Stimulated activated CD8-positive, alpha-beta memory T cell treated with anti-CD3 and anti-CD28 coated beads, Interleukin-2, amount 100 ng/mL, for 1 hour (primary cell): ENCODE measurements at places on chromosomes 6 and 20.
A peak's percentile ranks its signal among the peaks of the same experiment; 100 is the strongest.

GRCh38 chr6:144364782-144365181, 79.6 kb downstream of the UTRN start:
- no peak for DNase-seq

GRCh38 chr20:47133809-47134456, 222.6 kb downstream of the ZMYND8 start:
- no peak for DNase-seq

DNA sequence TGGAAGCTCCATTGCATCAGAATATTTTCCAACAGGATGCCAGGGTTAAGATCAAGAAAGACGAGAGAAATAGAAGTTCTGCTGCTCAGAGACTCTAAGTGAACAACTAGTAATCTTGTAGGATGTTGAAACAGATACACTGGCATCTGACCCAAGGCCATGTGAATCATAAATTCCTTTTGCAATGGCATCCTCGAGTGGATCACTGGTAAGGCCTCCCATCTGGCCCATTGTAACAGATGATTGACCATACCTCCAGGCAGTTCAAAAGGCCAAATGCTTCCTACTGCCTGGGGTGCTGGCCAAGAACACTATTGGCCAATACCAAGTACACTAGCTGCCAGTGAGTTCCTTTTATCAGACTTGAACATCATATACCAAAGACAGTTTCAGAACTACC, 9.9 kb upstream of the SLC17A3 start:
- DNase-seq, result no peak

GRCh38 chr6:110629153-110629552, 152.7 kb upstream of the SLC22A16 start:
- no peak for DNase-seq

DNA sequence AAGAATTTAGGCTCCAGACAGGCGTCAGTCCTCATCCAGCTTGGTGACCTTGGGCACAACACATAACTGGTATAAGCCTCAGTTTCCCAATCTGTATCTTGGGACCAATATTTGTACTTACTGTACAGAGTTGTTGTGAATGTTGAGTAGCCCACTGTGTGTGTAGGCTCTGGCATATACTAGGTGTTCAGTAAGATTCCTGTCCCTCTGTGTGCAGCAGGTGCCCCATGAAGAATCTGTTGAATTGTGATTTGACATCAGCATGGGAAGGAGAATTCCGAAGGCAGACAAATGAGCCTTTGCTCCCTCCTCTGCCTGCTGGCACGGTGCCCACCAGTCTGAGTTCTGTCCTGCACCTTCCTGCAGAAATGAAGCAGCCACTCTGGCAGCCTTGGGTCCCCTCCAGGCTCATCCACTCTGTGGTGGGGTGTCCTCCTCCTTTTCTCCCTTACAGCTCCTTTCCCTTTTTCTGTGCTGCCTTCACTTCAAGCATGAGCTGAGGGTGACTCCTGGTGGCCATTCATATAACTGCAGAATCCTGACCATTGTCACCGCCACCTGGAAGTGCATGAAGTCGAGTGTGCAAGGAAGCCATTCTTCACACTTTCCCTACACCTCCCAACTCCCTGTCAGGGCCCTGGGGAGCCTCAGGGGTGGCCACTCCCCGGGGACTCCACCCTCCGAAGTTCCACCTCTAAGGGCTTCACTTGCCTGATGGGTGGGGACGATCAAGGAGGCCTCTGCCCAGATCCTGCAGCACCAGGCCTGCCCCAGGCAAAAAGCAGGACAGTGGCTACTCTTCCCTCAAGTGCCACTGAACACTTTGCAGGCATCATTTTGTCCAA, 48.2 kb downstream of the MRPL14 start:
- DNase-seq, result peak; percentile 30

GRCh38 chr6:155530219-155530834, 74.7 kb upstream of the NOX3 start:
- no peak for DNase-seq

GRCh38 chr6:15623276-15624116, 39.3 kb downstream of the DTNBP1 start:
- no peak for DNase-seq

DNA sequence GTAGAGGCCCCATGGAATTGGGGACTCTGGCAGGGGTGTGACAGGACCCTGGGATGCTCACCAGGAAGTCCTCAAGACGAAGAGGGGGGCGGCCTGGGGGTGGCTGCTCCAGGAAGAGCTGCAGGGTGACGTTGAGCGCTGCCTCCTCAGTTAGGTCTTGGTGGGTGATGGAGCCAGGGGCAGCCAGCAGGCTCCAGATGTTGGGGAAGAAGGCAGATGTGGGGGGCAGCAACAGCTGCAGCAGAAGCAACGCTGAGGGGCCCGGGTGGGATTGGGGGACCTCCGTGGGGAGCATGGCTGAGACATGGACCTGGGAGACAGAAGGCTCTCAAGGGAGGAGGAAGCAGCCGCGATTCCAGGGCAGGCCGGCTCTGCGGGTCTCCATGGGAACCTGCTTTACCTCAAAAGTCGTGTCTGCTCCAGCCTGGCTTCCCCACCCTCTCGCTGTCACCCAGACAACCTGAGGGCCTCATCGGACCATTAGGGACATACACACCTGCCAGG, 591 bp downstream of the VWA7 start:
- DNase-seq, result no peak

DNA sequence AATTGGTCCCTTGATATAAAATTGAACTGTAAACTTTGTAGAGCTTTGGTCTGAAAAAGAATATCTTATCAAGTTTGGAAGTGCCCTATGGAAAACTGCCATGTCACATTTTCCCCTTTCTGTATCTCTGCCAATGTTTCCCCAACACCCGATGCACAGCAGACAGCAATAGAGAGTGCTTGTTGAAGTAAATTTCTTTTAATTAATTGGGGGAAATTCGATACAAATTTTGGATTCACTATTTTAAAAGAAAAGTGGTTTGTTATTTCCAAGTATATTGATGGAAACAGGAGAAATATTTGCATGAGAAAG, 208.1 kb downstream of the OGFRL1 start:
- no peak for DNase-seq

DNA sequence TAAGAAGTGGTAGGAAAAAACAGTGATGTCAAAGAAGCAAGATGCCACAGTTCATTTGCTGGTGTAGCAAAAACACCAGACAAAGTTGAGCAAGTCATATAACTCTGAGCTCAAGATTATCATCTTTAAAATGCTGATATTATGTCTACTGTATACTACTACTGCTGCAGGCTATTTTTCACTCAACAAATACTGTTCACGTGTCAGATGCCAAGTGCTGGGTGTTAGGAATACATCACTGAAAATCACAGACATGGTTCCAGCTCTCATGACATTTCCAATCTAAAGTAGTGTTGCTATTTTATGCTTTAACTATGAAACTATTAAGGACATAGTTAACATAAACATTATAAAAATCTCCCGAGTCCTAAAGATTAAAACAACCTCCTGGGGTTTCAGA, 163.0 kb downstream of the NKAIN2 start:
- no peak for DNase-seq

DNA sequence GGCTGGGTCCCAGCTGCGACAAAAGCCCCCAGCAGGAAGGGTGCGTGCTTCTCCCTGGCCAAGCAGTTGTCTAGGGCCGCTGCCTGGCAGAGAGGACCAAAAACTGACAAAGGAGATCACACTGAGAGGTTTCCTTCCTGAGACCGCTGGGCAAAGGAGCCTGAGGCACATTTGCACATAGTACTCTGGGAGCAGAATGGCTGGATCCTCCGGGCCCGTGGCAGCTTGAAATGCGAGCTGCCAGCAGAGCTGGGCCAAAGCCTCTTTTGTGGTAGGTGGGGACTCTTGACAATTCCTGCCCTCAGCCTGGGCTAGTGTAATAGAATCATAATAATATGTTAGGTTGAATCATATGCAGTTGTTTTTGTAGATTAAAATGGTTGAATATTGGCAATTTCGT, 33.1 kb upstream of the RNF8 start:
- DNase-seq, result no peak

DNA sequence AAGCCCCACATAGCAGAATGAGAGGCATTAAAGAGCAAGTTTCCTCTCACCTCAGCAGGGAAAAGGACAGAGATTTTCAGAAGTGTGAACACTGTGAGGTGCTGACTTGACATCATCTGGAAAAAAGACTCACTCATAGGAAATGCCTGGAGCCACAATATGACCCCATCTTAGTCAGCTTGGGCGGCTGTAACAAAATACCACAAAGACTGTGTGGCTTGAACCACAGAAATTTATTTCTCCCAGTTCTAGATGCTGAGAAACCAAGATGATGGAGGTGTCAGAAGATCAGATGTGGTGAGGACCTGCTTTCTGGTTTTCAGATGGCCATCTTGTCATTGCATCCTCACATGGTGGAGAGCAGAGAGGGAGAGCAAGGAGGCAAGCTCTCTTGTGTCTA, 253.1 kb downstream of the ADGB start:
- DNase-seq, result no peak

GRCh38 chr20:48309293-48309692, 518.5 kb downstream of the PREX1 start:
- DNase-seq, result no peak

GRCh38 chr6:113758826-113759574, 98.1 kb upstream of the MARCKS start:
- no peak for DNase-seq

DNA sequence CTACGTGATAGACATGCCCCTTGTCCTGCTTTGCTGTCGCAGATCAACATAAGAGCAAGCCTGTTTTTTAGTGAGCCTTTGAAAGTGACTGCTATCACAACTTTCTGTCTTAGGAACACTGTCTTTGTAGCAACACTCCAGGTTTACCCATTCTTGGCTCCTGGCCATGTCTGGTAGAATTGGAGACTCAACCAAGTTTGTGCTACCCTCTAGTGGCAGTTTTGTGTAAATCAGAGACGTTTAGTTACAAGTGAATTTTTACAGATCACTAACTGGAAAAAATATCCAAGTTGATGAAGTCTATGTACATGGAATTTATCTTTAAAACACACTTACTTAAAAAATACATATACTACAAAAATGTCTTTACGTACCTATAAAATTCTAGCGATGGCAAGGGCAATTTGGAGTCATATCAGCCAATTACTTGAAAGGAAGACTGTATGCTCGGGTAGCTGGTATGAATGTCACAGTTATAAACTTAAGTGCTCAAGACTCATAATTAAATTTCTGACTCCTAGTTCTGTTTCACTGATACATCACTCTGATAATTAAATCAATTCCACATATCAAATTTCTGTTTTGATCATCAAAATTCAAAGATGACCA, 101.4 kb downstream of the ADGB start:
- DNase-seq, result no peak

GRCh38 chr6:122747573-122747972, 31.9 kb upstream of the FABP7 start:
- DNase-seq, result no peak

GRCh38 chr6:29509239-29509638, 21.5 kb upstream of the MAS1L start:
- DNase-seq, result no peak

DNA sequence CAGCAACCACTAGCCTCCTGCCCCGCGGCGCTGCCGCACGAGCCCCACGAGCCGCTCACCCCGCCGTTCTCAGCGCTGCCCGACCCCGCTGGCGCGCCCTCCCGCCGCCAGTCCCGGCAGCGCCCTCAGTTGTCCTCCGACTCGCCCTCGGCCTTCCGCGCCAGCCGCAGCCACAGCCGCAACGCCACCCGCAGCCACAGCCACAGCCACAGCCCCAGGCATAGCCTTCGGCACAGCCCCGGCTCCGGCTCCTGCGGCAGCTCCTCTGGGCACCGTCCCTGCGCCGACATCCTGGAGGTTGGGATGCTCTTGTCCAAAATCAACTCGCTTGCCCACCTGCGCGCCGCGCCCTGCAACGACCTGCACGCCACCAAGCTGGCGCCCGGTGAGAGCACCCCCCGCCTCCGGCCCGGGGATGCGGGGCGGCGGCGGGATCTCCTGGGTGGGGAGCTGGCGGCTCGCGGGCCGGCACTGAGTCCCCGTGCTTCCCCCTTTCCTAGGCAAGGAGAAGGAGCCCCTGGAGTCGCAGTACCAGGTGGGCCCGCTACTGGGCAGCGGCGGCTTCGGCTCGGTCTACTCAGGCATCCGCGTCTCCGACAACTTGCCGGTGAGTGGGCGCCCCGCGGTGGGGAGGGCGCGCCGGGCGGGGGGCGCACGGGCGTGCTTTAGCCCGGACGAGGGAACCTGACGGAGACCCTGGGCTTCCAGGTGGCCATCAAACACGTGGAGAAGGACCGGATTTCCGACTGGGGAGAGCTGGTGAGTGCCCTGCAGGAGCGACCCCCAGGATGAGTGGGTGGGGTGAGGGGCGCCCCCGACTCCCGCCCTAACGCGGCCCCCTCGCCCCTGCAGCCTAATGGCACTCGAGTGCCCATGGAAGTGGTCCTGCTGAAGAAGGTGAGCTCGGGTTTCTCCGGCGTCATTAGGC, 585 bp downstream of the PIM1 start:
- DNase-seq, result no peak

DNA sequence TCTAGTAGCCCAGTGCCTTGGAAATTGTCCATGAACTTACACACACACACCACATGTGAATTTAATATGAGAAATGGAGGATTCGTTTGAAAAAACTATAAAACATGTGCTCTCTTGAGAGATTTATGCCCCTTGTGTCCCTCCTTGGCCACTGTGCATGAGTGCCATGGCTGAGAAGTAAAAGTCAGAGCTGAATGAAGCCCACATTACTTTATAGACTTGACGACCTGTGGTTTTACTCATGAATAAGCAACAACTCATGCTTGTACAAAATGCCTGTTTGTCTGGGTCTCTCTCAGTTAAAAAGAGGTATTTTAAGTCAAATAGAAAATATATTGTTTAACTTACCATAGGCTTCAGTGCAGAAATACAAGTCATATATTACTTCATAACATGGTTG, 102.7 kb downstream of the KCNQ5 start:
- DNase-seq, result no peak

GRCh38 chr6:48511378-48511777, 400.4 kb upstream of the PTCHD4 start:
- no peak for DNase-seq
